ENCODE measurements at places on chromosomes 16 and 17.

DNA sequence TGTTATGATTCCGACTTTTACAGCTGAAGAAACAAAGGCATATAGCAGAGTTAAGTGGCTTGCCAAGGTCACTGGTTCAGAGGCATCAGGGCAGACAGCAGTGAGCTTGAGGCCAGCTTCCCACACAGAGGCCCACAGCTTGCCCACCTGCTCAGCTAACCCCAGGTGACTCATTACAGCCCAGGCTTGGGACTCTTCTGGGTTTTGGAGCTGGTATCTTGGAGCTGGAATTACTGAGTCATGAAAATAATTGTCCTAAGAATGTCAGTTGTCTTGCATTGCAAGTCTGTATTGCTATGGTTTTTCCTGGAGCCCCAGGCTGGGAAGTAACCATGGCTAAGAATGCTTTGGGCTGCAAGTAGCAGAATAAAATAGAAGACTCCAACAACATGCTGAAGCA, 32.4 kb upstream of the IRX3 start:
- no peak for DNase-seq

DNA sequence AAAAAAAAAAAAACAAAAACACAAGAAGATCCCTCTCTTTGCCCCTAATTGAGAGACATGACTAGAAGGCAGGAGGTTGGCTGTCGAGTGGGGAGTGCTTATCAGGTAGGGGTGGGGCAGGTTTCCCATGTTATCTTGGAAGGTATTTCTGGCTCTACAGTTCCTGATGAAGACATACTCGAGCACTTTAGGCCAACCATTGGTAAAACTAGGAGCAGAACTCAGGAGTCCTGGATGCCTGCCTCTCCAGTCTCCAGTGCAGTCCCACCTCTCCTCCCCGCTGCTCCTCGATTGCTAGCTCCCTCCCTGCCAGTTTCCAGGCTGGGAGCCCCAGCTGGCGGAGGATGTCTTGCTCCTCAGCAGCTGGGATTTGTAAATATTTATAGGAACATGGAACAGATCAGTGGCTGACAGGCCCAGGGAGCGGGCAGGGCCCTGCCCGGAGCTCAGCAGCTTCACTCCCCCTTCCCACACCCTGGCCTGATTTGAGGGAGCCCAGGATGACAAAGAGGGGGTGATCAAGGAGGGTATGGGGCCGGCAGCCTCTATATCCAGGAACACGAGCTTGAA, 11.4 kb upstream of the C1QL1 start:
- DNase-seq, result peak; percentile 82

GRCh38 chr17:28320215-28321061, 1.4 kb downstream of the TMEM97 start:
- DNase-seq, result no peak

DNA sequence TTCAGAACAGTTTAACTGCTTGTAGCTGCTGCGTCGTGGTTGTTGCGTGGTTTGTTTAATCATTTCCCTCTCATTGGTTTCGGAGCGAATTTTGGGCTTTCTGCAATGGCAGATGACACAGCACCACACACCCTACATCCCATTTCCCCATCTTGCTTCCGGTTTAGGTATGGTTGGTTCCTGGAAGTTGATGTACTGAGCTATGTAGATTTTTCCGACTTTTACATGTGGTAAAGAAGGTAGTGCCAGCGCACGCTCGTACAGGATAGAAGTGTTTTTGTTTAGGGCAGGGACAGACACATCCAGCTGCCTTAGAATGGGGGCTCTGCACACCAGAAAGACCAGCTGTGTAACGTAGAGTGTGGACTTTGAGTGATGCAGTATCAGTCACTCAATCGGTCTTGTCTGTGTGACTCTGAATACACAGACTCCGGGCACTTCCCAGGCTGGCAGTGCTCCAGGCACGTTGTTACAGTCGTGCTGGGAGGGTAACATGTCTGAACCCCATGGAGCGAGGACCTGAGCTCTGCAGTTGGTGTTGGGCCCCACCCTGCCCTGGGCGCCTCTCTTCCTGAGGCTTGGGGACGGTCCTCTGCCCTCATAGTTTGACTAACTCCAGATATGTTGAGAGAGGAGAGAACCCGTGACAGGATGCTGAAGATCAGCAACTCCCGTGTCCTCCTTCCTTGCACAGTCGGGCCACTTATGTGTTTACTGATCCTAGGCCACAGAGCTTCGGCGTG, 172.0 kb upstream of the CHMP6 start:
- no peak for DNase-seq

GRCh38 chr17:79174193-79174765, 99.7 kb downstream of the ENGASE start:
- no peak for DNase-seq

GRCh38 chr17:58207451-58207850, 11.6 kb downstream of the MKS1 start:
- no peak for DNase-seq
